ENCODE measurements at places on chromosomes 1 and 21.

- DNase-seq: no peak
These were observed 132.2 kb upstream of the FOXD3 start for GRCh38 chr1:63190171-63190570.

DNA sequence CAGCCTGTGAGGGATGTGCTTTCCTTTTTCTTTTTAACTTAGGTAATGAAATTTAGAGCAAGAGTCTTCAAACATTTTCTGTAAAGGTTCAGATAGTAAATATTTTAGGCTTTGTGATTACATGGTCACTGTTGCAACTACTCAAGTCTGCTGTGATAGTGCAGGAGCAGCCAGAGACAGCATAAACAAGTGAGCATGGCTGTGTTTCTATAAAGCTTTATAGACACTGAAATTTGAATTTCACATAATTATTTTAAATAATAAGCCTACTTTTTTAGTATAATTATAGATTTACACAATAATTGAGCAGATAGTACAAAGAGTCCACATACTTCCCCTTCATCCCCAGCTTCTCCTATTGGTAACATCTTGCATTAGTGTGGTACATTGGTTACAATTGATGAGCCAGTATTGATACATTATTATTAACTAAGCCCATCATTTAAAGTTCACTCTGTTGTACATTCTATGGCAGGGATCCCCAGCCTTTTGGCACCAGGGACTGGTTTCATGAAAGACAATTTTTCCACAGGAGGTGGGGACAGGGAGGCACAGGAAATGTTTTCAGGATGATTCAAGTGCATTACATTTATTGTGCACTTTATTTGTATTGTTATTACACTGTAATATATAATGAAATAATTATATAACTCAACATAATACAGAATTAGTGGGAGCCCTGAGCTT lies 3.0 kb downstream of the ATF6 start:
- DNase-seq: no peak

- peak; percentile 82 for DNase-seq
These were observed at the start of gene CD58 for GRCh38 chr1:116570358-116571214. Gene CD58 (minus strand): TSS chr1:116571026. CDS start chr1:116570972, 54 bp downstream.

DNA sequence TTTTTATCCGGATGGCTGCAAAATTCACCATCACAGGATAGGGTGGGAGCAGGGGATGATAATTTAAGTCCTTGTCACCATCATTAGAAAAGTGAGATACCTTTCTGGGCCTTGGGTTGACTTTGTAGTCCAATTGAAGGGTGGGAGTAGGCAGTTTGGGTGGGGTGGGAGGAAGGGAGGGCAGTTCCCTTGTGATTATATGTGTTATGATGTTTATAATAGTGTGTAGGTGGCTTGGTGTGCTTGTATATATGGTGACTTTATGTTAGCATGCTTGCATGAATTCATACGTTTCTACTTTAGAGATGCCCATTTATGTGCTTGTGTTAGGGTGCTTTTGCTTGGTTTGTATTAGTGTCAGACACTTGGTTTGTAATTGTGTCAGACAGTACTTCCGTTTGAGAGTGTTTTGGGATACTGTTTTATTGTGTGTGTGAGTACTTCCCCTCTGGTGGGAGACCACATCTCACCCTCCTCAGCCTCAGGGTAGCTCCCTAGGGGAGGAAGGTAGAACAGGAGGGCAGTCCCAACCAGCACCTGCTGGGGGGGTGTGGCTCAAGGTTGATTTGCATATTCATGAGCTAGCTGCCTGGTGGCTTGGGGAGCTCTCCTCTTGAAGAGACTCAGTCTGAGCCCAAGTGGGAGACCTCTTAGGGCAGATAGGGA lies 6.3 kb upstream of the POU3F1 start:
- peak; percentile 16 for DNase-seq

GRCh38 chr1:154629061-154629674 lies 21.2 kb upstream of the ADAR start:
- DNase-seq: no peak

DNA sequence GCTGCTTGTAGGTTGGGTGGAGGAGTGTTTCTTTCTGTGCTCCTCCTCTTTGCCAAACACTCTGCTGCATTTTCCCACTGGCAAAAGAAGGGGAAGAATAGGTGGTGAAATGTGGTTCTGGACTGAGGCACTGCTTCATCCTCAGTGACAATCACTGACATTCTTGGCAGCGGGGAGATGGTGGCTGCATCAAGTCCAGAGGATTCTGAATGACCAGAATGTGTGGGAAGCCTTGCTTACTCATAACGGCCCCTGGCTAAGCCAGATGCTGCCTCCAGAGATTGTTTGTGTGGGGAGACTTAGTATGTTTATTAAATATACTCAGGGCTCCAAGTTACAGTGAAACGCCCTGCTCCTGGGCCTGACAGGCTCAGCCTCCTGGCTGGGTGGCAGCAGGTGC lies 160.3 kb downstream of the CACNA1E start:
- DNase-seq: no peak

GRCh38 chr1:168391851-168392681 lies 111.4 kb downstream of the TBX19 start:
- no peak for DNase-seq

GRCh38 chr1:180366371-180367068 lies 135.9 kb downstream of the ACBD6 start:
- peak; percentile 20 for DNase-seq

GRCh38 chr1:26021647-26022403 lies at the start of gene EXTL1:
Gene EXTL1 (plus strand): TSS chr1:26021775. CDS start chr1:26022647, 872 bp downstream.
- DNase-seq: no peak

- DNase-seq: peak; percentile 38
These were observed 26.4 kb downstream of the RGL1 start for GRCh38 chr1:183831311-183831710.

DNA sequence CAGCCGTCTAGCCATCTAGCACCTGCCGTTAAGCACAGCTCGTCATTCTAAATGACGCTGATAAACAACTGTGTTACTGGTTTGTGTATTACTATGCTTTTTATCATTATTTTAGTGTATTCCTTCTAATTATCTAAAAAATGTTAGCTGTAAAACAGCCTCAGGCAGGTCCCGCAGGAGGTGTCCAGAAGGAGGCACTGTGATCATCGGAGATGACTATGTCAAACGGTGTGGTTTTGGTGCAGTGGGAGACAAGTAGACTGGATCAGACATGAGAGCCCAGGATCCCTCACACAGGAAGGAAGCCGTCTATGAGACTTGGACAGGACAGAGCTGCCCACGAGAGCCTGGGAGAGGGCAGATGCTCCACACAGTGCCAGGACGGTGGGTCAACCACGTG lies 55.3 kb upstream of the COL6A1 start:
- DNase-seq: no peak

GRCh38 chr1:86965827-86966182 lies 51.4 kb downstream of the HS2ST1 start:
- DNase-seq: no peak

GRCh38 chr1:80359666-80360065 lies 1353.1 kb upstream of the ADGRL4 start:
- no peak for DNase-seq

GRCh38 chr1:222071387-222071786 lies 329.5 kb upstream of the DUSP10 start:
- DNase-seq: no peak

DNA sequence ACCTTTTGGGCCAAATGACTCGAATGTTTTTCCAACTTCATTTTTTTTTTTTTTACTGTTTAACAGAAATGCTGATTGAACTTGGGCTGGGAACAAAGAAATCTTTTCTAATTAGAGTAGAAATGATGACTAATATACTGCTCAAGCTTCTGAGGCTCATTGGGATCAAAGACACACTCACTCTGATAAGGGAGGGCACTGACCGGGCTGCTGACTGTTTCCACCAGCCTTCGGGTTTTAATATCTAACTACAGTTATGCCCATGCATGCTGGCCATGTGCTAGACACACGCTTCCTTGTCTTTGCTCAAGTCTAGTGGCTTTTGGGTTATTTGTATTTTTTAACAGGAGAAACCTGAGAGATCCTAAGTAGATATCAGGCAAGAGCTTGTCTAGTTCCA lies 16.8 kb downstream of the ZBTB18 start:
- DNase-seq: no peak

GRCh38 chr1:22860883-22861385 lies 111.7 kb downstream of the LACTBL1 start:
- DNase-seq: no peak

DNA sequence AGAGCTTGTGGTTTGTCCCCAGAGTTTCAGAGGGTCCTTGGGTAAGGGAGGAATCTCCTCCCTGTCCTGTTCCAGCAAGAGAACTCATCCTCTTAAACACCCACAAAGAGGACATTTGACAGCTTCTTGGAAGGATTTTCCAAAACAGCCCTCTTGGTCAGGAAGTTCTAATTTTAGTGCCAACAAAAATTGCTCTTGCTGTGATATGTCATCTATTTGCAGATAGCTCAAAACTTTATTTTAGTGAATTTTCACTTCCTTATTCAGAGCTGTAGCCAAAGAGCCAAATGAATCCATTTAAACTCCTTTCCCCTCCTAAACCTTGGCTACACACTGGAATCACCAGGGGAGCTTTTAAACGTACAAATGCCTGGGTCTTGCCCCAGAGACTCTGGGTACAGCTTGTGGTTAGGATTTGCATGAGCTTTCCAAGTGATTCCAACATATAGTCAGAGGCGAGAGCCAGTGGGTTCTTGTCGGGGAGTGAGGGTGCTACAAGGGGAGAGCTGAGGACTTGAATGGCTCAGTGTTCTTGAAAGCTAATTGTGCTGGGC lies 11.8 kb upstream of the RASSF5 start:
- DNase-seq: no peak

DNA sequence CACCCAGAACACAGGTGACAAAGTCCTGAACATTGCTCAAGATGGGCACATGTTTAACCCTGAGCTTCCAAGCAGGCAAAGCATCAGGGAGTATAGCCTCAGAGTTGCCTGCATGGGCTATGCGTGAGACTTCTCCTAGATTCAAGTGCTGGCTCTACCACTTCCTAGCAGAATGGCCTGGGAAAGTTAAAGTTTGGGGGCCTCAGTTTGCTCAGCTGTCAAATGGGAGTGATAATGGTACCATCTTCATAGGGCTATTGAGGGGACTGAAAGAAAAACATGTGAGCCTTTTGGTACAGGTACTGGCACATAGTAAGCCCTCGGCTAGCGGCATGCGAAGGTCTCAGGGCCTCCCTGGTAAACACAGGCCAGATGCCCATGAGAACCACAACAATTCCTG lies 28.0 kb upstream of the SMIM12 start:
- no peak for DNase-seq

- no peak for DNase-seq
These were observed 82.6 kb downstream of the TOMM20 start for GRCh38 chr1:235045921-235046601.

DNA sequence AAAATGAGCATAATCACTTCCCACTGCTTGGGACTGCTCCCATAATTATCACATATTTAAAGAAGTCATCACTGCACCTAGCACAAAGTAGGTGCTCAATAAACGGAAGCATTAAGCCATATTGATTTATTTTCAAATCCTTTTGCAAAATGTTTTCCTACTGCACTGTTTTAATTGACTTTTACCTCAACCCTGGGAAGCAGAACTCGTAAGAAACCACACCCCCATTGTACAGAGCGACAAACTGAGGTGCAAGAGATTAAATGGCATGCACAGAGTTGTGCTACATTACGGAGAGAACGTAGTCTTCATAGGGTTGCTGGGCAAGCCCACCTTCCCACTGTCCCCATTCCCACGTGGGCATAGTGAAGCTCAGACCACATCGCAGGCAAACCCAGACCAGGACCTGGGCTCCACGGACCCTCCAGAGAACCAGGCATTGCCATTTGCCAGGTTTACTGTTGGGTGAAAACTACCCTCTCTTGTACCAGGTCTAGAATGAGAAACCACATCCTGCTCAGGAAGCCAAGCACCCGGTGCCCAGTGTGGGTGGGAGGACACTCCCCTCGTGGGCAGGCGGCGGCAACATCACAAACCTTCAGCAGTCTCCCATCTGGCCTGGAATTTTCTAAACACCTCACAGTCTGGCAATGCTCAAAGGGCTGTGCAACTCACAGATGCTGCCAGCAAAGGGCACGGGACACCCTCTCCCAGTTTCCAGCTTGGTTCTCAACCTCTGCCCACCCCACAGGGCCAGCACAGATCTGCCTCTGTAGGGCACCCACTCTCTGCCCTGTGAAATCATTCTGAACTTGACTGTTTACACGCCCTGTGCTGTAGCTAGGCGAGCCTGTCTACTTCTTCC lies 8.2 kb downstream of the IFFO2 start:
- DNase-seq: no peak

DNA sequence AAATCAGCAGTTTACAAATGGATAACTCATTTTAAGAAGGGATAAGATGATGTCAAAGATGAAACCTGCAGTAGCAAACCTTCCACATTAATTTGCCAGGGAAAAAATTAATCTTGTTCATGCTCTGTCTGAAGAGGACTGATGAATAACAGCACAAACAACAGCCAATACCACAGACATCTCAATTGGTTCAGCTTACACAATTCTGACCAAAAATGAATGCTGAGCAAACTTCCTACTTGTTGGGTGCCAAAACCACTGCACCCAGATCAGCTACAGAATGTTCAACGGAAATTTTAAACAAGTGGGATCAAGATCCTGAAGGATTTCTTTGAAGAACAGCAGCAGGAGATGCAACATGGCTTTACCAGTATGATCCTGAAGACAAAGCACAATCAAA lies 98.3 kb downstream of the COQ8A start:
- no peak for DNase-seq

DNA sequence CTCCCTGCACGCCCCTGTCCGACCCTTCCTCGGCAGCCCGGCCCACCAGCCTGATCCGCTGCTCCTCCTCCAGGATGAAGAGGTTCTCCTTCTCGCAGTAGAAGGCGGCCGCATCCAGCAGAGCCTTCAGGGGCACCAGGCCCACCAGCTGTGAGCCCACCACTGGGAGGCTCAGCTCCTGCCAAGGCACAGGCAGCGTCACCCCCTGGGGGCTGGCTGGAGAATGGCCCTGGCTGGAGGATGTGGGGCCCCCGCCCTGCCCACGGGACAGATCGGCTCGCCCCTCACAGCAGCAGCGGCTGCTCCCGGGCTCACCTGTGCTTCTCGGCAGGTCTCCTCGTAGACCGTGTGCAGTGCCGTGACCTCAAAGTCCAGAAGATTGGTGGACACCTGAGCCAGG lies 5.3 kb downstream of the FTCD start:
- DNase-seq: no peak

GRCh38 chr1:206809504-206810084 lies 37.3 kb upstream of the IL10 start:
- peak; percentile 55 for DNase-seq

DNA sequence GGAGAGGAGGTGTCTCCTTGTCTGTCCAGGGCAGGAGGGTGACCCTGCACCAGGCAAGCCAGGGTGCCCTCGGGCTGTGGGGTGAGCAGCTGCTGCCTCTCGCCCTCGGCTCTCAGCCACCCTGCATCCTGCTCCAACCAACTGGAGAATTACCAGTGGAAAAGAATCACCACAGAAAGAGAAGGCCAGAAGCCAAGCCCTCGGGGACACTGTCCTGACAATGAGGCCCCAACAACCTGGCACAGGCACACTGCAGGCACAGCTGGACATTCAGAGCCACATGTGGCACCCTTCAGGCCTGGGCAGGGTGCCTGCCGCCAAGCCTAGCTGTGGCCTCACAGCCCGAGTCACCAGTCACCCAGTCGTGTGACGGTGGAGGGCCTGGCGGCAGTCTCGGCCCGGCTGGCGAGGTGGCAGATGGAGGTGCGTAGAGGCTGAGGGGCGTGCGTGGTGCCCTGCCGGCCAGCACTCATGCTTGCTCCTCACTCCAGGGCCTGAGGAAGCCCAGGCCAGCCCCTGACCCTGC lies 12.0 kb downstream of the MEGF6 start:
- DNase-seq: no peak

Data from NCI-H1417 (cell line).